ENCODE measurements at places on chromosomes 7 and 10.

DNA sequence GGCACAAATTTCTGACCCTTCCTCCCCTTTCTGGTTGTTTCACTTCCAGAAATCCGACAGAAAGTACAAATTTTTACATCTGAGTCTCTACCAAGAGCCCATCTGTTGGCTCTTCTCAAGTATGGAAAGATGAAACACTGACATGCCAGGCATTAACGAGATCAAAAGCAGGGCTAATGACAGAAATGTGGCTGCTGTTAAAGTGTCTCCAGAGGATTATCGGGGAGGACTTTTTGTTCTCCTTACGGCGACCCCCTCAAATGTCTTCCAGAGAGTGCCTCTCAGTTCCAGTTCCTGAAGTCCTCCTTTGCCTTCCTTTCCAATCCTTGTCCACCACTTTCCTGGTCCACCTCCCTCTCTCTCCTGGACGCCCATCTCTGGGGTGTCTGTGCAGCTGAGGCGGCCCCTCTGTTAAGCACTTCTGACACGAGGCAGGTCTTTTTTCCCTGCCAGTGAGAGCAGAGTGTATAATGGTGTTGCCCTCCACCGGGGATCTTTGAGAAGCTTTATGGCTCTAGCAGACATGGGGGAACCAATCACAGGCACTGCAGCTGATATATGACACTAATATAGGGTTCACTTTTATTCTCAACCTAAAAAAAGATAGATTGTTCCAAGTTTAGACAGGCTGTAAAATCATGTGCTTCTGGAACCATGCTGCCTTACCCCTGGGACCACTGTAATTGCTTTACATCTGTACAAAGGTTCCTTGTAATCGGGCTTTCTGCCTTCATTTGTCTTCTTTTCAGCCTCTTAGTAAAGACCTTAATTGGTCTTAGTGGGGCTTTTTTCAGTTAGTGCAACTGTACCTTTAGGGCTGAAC, 757.1 kb downstream of the AUTS2 start:
- DNase-seq, result no peak

DNA sequence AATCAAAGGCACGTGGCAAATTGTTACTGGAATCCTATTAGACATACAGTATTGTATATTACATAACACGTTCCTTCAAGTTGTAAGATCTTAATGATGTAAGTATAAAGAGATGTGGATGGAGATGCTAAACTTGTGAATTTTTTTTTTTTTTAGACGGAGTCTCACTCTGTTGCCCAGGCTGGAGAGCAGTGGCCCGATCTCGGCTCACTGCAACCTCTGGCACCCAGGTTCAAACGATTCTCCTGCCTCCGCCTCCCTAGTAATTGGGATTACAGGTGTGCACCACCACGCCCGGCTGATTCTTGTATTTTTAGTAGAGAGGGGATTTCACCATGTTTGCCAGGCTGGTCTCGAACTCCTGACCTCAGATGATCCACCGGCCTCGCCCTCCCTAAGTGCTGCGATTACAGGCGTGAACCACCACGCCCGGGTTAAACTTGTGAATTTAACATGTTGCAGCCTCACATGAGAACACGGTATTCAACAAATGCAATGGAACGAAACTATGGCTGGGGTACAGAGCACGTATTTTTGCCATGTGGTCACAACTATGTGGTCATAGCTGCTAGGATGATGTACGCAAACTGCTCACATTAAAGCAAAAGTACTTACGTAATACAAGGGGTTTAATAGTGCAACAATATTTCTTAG, 818 bp upstream of the SUPV3L1 start:
- no peak for DNase-seq

DNA sequence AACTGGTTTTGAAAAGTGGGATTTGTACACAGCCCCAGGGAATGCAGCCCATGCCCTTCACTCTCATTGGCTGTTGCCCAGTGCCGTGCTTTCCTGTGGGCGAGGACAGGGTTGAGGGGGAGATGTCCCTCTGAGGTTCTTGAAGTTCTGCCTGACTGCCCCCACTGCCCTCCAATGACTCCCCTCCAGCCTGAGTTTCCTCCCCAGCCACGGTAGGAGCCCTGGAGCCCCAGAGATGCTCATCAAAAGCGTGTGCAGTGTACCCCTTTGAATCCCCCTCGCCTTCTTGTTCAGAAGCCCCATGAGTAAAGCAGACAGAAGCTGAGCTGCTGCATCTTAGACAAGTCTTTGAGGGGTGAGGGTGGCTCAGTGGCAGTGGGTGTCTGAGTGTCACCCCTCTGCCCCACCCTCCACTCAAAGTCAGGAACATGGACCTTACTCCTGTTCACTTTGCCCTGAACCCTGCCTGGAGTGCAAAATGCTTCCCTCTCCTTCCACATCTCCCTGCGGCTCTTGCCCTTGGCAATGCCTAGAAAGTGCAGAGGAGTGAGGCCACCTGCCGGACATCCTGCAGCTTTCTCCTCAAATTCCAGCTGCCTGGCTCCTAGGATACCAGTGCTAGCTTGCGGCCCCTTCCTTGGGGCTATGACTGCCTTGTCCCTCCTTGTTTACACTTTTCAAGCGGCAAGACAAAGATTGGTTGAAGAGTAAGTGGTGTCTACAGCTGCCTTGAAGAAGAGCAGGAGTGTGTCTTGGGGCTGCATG, 19.9 kb downstream of the FAM241B start:
- no peak for DNase-seq

GRCh38 chr10:8057636-8058273, 3.3 kb downstream of the GATA3 start:
- no peak for DNase-seq

GRCh38 chr10:104501864-104502579, 139.1 kb upstream of the SORCS3 start:
- DNase-seq, result no peak

- no peak for DNase-seq
Observed at GRCh38 chr10:96690755-96691730, 29.3 kb downstream of the PIK3AP1 start.

DNA sequence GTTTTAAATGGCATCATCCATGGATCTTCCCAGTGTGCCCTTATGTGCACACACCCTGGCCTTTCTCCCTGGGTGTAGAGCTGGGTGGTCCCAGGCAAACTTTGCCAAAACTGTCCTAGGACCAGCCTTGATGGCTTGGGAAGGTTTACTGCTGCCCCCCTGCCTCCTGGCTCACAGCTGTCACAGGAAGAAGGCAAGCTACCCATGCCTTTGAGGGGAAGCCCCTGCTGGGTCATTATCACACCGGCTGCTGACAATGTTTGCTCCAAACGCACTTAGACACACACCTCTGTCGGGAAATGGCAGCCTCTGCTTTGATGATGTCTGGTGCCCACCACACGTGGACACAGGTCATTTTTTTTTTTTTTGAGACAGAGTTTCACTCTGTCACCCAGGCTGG, 25.2 kb upstream of the FIGNL1 start:
- no peak for DNase-seq

DNA sequence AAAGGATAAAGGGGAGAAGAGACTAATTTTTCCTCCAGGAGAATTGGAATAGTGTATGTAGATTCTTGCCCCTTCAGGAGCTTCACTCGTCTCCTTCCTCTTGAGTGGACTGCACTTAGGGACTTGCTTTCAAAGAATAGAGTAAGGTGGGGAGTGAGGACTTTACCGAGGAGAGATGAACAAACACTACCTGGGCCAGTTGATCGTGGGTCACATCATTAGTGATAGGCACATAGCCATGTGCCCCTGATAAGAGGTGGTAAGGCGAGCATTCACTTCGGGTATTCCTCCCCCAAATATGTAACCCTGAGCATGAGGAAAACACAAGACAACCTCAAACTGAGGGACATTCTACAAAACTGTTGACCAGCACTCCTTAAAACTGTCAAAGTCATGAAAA, 14.6 kb upstream of the KIFBP start:
- no peak for DNase-seq

GRCh38 chr7:24700521-24701260, 56.6 kb downstream of the GSDME start:
- no peak for DNase-seq

DNA sequence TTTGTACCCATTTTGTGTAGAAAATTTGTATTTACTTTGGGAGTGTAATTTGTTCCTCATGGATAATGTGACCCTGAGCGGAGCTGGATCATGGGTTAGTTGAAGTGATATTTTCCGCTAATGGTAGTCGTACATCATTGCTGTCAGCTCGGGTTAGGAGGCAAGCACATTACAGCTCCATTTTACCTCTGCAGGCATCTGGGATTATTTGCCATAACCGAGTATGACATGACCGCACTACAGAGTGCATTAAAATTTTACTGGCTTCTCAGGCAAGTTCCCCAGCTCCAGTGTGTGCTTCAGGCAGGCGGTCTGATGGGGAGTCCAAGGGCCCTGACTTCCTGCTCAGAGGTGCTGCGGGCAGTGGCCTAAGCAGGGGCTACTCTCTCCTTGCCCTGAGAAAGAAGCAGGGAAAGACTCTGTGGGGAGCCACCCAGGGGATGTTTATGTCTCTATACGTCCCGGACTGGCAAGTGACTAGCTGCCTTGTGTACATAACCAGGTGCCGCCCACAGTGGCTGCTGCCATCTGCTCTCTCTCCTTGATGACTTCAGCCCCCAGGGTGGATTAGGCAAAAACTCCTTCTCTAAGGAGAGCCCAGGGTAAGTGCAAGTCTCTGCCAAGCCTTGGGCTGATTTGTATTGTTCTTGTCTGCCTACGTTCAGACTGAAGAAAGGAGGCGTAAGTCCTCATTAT, 685.3 kb upstream of the GALNT17 start:
- no peak for DNase-seq

- DNase-seq, result no peak
Observed at GRCh38 chr10:52220947-52221346, 93.1 kb upstream of the DKK1 start.

GRCh38 chr10:124665980-124666379, 78.2 kb downstream of the FAM53B start:
- DNase-seq, result no peak

GRCh38 chr10:30398788-30399187, 35.2 kb upstream of the MAP3K8 start:
- DNase-seq, result no peak
